Stimulated activated naive CD4-positive, alpha-beta T cell treated with Interleukin-2 at 50 U/mL for 16 hours (primary cell): ENCODE measurements at places on chromosomes 2 and 18.

DNA sequence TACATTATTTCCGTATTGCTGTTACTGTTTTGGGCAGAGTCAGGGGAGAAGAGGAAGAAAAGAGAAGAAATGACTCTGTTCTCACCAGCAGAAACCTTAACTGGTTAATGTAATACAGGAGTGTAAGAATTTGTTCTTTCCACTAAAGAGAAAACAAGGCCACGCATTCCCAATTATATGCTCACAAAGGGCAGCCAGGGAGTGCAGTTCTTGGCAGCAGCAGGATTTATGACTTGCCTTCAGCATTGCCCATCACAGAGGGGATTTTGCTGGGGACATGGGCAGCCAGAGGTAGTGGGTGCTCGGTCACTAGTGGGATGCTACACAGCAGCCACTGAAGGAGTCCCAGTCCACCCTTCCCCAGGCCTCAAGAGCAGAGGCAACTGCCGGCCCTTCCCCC, 18.4 kb downstream of the MREG start:
- no peak for DNase-seq

DNA sequence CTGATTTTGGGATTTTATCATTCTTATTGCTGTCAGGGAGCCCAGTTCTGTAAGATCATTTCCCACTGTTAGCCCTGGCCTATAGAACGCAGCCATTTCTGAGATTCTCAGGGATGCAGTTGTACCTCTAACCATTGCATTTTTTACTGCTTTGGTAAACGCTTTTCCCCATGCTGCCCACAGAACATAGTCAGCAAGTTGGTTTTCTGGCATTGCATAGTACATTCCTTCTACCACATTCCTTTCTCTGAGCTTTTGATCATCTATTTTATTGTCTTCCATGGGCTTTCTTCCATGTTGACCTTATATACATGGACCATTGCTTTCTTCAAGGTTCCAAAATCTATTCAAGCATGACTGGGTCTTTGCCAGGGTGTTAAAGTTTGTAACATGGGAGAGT, 86.8 kb upstream of the ST6GAL2 start:
- no peak for DNase-seq

- no peak for DNase-seq
Observed at GRCh38 chr2:86020984-86021383, 84.7 kb downstream of the POLR1A start.

- DNase-seq, result no peak
Observed at GRCh38 chr2:64731746-64732145, 78.0 kb upstream of the SERTAD2 start.

GRCh38 chr2:105540642-105541041, 141.8 kb upstream of the FHL2 start:
- DNase-seq, result no peak

DNA sequence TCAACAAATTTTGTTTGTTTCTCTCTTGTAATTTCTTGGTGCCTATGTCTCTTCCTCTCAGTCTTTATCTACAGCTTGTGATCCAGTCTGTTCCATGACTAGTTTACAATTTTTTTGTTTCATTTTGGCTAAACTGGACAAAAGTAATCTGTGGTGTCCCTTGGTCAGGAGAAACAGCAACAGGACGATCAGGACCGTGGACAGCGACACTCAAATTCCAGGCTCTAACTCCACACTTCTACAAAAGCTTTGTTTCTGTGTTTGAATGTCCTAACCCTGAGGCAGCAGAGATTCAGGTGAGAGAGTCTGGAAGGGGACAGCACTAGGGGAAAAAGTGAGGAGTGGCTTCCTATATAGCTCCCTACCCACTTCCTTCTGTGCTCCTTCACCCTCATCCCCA, 593.3 kb upstream of the FANCL start:
- no peak for DNase-seq

- DNase-seq, result no peak
Observed at GRCh38 chr2:72131916-72132841, 15.5 kb downstream of the CYP26B1 start.

DNA sequence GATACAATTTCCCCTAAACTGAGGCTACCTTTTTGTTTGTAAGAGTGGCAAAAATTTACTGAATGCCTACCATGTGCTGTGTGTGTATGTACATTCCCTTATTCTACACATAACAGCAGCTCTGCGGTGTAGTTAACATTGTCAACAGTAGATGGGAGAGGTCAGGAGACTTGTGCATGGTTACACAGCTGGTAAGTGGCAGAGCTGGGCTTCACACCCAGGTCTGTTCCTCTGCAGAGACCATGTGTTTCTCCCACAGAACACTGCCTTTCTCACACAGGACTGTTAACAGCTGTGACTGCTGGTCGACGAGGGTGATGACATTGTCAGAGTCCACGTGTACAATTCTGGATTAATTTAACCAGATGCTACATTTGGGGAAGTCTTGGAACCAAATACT, 49.1 kb downstream of the EML6 start:
- DNase-seq, result no peak
